ENCODE measurements at places on chromosomes 12 and 14. TPM values are rescaled to one million over a fixed set of nuclear protein-coding genes. Genes with fewer than 3 reads are reported as not detected.

The KRT6C gene
- not detected for total RNA-seq

The NPFF gene
- not detected for total RNA-seq

The DIP2B gene
- 29.2 TPM for total RNA-seq

The PYGL gene
- 0.67 TPM for total RNA-seq

The LALBA gene
- not detected for total RNA-seq

- peaks cover 4% of the 10 kb centered on the region for H3K27me3 ChIP-seq
- no peaks in the 10 kb centered on the region for H3K4me1 ChIP-seq
- H3K36me3 ChIP-seq = no peaks in the 10 kb centered on the region
- H3K27ac ChIP-seq = no peak overlapping the region
- DNase-seq = no peak
- no peak overlapping the region for H3K4me3 ChIP-seq
Observed at GRCh38 chr12:15691388-15691787, 97.8 kb downstream of the EPS8 start.

DNA sequence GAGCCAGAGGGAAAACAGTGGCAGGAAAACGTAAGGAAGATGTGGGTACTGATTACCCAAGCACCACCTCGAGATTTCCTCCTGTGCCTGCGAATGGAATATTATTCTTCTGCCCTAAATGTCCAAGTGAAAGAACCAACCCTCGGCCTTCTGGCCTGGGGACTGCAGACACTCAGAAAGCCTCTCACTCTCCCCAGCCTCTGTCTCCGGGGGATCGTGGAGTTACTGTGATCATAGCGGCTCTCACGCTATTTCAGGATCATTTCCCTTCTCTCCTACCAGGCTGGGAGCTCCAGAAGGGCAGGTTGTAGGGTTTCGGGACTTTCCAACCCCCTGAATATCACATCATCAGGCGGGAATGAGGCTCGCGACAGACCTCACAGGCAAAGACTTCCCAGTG lies 68.9 kb downstream of the KDM2B start:
- DNase-seq = no peak
- no peaks in the 10 kb centered on the region for H3K4me1 ChIP-seq
- H3K4me3 ChIP-seq = no peak overlapping the region
- H3K36me3 ChIP-seq = peaks cover 12% of the 10 kb centered on the region
- H3K27me3 ChIP-seq = no peaks in the 10 kb centered on the region

GRCh38 chr12:114841557-114842251 lies 157.7 kb upstream of the TBX3 start:
- H3K27me3 ChIP-seq = no peaks in the 10 kb centered on the region
- H3K27ac ChIP-seq = no peak overlapping the region
- DNase-seq = no peak
- no peaks in the 10 kb centered on the region for H3K4me1 ChIP-seq
- no peaks in the 10 kb centered on the region for H3K36me3 ChIP-seq
- no peak overlapping the region for H3K4me3 ChIP-seq

DNA sequence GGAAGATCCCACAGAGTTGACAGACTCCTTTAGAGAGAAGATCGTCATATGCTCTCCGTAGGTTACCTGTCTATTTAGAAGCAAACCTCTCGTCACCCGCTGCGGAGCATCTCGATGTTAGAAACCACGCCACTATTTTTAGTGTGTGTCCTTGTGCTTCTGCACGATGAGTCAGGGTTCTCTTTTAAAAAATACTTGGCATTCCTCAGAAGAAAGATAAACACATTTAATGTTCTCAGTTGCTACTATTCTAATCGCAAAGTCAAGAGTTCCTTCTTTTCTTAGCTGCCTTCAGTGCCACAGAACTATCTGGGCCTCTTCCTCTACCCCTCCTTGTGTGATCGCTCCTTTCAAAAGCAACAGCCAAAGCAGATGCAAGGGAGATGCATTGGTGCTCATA lies 192.4 kb downstream of the PELI2 start:
- H3K4me3 ChIP-seq = no peak overlapping the region
- no peaks in the 10 kb centered on the region for H3K36me3 ChIP-seq
- no peak for DNase-seq
- no peak overlapping the region for H3K27ac ChIP-seq
- H3K4me1 ChIP-seq = no peaks in the 10 kb centered on the region

DNA sequence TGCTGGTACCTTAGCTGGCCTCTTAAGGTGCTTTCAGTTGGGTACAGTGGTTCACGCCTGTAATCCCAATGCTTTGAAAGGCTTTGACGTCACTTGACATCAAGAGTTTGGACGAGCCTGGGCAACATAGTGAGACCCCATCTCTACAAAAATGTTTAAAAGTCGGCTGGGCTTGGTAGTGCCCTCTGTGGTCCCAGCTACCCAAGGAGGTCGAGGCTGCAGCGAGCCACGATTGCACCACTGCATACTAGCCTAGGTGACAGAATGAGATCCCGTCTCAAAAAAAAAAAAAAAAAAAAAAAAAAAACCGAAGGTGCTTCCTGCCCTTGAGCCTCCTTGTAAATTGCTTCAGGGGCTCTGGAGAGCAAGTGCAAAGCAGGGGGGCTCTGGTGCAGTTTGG lies 50.0 kb downstream of the ACACB start:
- H3K4me3 ChIP-seq = no peak overlapping the region
- no peak for DNase-seq
- H3K4me1 ChIP-seq = no peaks in the 10 kb centered on the region

DNA sequence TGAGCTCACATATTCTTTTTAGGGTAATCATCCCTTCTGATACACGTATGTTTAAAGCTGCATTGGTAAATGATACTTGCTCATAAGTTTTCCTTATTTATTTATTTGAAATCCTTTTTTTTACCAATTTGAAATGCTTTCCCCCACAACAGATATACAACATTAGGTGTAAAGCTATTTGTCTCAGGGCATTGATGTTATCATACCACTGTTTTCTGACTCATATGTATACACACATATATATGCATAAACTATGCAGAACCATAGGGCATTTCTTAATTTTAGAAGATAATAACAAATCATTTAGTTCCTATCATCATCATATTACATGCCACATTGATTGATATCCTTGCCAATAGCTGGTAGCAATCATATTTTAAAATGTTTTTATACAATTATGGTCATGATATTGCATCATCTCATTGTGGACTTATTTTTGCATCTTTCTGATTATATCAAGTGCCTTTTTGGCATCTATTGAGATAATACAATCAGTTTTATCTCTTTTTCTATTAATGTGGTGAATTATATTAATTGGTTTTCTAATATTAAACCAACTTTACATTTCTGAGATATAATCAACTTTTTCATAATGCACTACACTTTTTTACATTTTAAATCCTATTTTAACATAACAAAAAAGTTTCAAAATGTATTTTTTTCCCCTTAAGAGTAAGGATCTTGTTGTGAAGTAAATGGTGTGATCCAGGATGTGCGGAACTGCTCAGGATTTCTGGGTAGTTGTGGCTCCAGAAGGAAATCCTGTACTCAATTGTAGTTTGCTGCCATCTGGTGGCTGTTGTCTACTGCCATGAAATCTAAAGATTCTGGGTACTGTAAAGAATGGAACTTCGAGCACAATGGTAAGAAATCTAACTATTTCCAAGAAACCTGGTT lies 16.7 kb downstream of the OR9K2 start:
- H3K4me3 ChIP-seq = no peak overlapping the region
- H3K27me3 ChIP-seq = peaks cover 9% of the 10 kb centered on the region
- H3K27ac ChIP-seq = no peak overlapping the region
- DNase-seq = peak; percentile 66

DNA sequence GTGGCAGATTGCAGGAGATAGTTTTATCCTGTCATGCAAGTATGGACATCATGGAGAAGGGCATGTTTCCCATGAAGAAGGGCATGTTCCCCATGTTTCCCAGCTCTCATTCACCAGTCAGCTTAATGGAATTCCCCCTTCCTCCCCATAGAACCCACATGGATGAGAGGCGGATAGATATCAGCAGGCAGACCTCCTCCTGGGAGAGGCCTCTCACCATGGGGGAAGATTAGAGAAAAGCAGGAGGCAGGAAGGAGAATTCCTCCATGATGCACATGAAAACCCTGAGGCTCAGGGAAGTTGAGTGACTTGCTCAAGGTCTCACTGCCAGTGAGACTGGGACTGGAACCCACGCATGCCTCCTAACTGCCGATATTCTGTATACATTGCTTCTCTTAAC lies 92.9 kb upstream of the FOXN3 start:
- peak overlapping the region; percentile 96 for H3K27ac ChIP-seq
- peak overlapping the region; percentile 65 for H3K4me3 ChIP-seq
- H3K36me3 ChIP-seq = peaks cover 19% of the 10 kb centered on the region
- H3K4me1 ChIP-seq = peaks cover 74% of the 10 kb centered on the region

DNA sequence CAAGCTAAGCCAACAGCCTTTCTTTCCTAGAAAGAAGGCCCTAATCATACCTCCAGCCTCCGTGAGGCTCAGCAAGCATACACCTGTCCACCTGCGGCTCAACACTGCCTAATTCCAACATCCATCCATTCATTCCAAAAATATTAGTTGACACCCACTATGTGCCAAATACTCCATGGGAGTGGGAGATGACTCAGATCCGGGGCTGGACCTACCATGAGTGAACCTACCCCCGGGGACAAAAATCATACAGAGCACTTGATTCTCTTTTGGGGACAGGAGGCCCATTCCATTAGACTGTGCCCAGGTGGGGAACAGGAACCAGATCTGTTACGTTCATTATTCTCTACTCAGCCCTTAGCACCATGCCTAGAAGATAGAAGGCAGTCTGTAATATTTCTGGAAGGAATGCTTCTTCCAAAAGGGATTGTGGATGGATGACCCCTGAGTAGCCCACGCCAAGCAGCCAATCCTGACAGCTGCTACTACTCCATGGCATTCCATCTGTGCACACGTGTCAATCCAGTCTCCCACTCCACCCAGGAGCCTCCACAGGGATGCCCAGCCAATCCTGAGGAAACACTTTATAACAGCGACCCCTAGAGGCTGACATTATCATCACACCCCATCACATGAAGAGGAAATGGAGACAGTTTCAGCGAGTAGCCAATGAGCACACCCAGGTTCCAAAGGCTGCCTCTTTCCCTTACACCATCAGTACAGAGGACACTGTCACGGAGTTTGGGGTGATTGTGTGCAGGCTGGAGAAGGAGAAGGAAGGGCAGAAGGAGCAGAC lies 170.7 kb downstream of the ESRRB start:
- H3K27ac ChIP-seq = no peak overlapping the region
- peak; percentile 38 for DNase-seq
- no peak overlapping the region for H3K4me3 ChIP-seq
- H3K36me3 ChIP-seq = no peaks in the 10 kb centered on the region
- no peaks in the 10 kb centered on the region for H3K4me1 ChIP-seq

DNA sequence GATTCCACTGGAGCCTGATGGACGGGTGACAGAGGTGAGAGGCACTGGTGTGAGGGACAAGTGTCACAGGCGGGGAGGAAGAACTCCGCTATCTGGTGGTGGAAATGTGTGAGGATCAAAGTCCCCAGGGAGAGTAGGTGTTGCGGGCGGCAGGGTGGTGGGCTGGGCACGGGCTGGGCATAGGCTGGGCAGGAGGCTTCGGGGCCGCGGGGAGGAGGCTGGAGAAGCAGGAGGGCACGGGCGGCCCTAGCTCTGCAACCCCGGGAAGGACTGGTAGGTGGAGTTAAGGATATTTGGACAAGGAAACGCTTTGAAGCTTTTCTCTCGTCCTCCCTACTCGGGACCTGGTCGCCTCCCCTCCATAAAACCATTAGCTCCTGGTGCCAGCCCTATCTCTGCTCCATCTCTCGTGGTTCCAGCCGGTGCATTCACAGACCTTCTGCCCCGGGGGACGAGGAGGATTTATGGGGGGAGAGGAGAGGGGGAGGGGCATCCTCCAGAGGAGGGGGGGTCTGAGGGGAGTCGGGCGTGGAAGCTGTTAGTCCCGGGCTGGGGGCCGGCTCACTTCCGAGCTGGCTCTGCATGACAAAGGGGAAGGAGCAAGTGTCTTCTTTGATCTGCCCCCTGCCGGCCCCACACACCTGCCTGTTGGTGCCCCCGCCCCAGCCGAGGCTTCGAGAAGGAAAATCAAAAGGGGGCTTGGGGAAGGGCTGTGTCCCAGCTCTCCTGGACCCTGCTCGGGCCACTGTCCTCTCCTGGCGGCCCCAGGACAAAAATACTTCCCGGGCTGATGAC lies 504 bp downstream of the WNT5B start:
- H3K27me3 ChIP-seq = peaks cover 60% of the 10 kb centered on the region
- peak overlapping the region; percentile 36 for H3K4me3 ChIP-seq
- peaks cover 17% of the 10 kb centered on the region for H3K4me1 ChIP-seq
- H3K27ac ChIP-seq = no peak overlapping the region
- no peaks in the 10 kb centered on the region for H3K36me3 ChIP-seq
- peak; percentile 34 for DNase-seq

DNA sequence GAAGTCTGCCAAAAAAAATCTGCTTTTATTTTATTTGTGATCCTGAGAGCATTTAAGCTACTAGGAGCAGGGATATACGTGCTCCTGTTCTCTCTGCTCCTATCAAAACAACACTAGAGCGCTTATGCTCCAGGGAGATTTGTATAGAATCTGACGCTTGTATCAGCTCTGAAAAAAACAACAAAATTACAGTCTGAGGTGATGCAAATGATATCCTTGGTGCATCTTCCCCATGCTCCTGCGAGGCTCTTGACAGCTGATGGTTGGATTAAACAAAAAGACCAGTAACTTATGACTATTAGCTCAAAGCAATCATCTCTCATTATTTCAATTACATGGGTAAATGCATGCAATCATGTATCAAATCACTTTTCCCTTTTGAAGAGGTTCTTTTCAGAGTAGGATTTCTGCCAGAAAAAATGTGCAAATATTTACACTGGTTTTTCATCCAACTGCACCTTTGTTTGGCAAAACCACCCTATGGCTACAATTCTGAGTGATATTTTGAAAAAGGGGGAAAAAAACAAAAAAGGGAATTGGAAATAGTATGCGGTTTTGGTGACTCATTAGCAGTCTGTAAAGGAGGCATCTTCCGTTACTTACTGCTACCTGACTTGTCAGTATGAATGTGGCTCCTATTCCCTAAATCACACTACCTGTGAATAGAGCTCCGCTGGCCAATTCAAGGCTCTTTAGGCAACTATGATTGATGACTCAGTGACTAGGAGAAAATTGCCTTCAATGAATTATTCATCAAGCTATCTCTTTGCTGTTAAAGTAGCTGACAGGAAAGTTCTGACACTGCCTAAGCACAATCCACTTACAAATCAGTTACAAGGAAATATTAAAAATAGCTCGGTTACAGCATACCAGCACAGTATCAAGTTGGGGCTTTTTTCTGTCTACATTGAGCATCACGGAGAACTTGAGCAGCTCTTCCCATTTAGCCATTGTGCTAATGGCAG lies 450.0 kb downstream of the FOXG1 start:
- H3K27me3 ChIP-seq = no peaks in the 10 kb centered on the region
- DNase-seq = no peak
- H3K36me3 ChIP-seq = no peaks in the 10 kb centered on the region
- no peak overlapping the region for H3K4me3 ChIP-seq
- H3K27ac ChIP-seq = no peak overlapping the region

Data from activated CD4-positive, alpha-beta T cell treated with anti-CD3 and anti-CD28 coated beads for 36 hours (primary cell).